Stimulated activated CD8-positive, alpha-beta memory T cell treated with anti-CD3 and anti-CD28 coated beads, Interleukin-15, amount 100 ng/mL, for 48 hours (primary cell): ENCODE measurements at places on chromosomes 13 and 19.
A peak's percentile ranks its signal among the peaks of the same experiment; 100 is the strongest.

GRCh38 chr13:74575729-74576125 is 441.5 kb upstream of the KLF12 start:
- peak; percentile 40 for DNase-seq

- no peak for DNase-seq
These were observed 2.4 kb upstream of the SBK2 start for GRCh38 chr19:55539090-55539984.

GRCh38 chr13:21016487-21016886 is 44.9 kb downstream of the LATS2 start:
- no peak for DNase-seq

DNA sequence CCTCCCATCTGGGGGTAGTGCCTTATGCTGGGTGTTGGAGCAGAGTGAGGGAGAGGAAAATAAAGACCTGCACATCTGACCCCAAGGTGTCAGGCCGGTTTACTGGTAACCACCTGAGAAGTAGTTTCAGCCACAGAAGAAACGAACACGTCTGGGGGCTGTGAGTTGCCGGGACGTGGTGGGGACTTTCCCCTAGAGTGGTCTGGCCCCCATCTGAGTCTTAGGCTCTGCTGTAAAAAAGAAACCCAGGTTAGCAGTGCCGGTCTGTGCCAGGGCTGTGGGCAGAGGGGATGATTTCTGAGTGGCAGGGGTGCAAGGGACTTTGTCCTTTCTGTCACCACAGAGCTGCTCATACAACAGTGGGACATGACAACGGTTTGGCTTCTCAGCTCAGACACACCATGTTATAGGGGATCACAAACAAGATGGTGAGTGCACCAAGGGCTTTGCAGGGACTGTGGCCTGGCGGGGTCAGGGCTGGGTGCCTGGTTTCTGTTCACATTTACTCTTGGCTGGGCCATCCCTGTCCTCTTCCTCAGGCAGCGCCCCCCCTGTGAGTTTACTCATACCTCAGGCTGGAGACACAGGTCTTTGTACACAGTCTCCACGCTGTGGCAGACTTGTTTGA is 9.0 kb downstream of the GCDH start:
- DNase-seq = peak; percentile 45

- DNase-seq = no peak
These were observed 107.8 kb downstream of the SGCG start for GRCh38 chr13:23288564-23288963.

- DNase-seq = no peak
These were observed 5.3 kb downstream of the SPPL2B start for GRCh38 chr19:2333807-2334211.

DNA sequence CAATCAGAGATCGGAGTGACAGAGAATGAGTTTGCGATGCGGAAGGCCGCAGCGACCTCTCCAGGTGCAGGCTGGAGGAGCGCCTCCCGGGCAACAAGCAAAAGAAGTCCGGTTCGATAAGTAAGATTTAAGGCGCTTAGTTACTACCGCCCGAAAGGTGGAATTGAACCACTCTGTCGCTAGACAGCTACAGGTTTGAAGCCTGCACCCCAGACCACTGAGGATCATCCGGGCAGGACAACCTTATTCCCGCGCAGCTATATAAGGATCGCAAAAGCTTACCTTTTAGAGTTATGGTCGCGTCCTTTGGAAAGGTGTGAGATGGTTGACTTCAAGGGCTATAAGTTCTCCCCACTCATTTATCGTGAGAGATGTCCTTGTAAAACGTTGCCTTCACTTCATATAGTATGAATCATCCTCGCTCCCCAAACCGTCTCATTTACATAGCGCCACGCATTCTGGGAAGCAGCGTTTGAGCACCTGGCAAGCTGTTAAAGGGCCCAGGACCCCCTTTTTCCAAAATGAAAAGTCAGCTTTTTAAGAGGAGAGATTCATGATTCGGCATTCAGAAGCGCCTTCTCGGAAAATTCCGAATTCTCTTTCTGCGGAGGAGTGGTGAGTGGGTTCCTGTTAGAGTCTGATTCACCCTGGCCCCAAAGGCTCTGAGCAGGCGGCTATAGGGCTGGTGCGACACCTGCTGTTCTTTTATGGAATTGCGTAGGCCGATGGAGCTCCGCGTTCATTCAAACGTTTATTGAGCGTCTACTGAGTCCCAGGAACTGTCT is 10.8 kb downstream of the FOSB start:
- peak; percentile 82 for DNase-seq

DNA sequence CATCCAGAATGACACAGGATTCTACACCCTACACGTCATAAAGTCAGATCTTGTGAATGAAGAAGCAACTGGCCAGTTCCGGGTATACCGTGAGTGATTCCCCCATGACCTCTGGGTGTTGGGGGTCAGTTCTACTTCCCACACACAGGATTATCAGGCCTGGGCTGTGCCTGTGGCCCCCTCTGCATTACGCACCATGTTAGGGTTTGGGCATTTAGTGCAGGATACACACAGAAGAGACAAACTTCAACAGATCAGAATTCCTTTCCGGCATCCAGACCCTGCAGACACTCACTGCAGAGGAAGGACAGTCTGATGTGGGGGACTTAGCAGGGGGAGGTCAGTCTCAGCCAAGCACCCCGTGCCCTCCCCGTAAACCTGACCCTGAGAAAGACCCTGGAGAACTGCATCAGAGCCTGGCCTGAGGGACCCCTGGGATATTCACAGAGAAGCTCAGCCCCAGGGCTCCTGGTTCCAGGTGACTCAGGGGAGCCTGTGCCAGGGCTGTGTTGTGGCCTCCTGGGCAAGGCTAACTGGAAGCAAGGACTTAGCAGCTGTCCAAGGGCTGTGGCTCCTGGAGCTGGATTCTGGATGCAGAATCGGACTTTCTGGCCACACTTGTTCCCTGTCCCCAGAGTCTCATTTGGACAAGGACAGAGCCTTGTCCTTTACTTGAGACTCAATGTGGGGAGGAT is 1.7 kb downstream of the CEACAM5 start:
- DNase-seq = no peak

GRCh38 chr19:791567-792305 is 5.5 kb upstream of the PTBP1 start:
- DNase-seq = no peak

- peak; percentile 56 for DNase-seq
These were observed at the start of gene MAP4K1 for GRCh38 chr19:38617764-38618589. Gene MAP4K1 (minus strand): TSS chr19:38617953. CDS start chr19:38617895, 58 bp downstream.

DNA sequence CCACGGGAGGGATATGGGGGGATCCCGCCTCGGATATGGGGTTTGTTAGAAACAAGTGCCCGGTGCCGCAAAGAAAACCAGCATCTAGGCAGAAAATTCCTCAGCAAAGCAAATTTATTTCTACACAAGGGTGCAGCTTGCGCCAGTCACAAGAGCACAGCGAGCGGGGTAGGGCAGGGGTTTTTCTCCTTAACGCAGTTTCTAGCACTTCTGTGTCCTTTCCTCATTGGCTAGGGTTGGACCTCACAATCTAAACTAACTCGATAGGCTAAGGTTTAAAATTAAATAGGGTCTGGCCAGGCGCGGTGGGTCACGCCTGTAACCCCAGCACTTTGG is 595 bp downstream of the ZNF440 start:
- no peak for DNase-seq

GRCh38 chr19:56538254-56538760 is 441 bp upstream of the ZFP28 start:
- DNase-seq = peak; percentile 76

GRCh38 chr19:39328046-39328705 is 7.5 kb upstream of the LRFN1 start:
- DNase-seq = peak; percentile 55

DNA sequence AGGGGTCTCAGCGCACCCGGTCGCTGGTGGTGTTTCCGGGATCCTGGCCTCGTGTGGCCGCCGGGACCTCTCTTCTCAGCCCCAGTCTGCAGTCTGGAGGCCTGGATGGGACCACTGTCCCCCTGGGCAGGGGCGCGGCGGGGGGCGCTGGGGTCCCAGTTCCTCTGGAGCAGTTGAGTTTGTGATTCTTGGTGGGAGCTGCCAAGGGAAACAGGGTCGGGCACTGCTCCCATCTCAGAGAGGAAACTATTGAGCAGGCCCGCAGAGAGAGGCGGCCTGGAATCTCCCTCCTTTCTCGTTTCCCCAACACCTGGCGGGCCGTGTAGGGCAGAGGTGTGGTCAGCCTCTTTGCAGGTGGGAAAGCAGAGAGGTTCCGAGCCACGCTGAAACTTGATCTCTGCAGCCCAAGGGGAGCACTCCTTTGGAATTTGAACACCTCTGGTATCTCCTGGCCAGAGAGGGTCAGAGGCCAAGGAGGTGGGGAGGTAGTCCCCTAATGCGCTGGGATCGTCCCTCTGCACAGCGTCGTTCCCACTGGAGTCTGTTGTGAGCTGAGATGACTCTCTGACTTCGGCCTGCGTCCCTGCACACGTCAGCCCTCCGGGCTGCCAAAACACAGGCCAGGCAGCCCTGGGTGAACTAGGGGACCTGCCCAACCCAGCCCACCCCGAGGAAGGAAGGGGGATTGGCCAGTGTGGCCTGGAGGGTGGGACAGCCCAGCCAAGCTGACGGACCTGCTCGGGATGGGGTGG is 741 bp downstream of the PLEKHF1 start:
- DNase-seq = no peak

DNA sequence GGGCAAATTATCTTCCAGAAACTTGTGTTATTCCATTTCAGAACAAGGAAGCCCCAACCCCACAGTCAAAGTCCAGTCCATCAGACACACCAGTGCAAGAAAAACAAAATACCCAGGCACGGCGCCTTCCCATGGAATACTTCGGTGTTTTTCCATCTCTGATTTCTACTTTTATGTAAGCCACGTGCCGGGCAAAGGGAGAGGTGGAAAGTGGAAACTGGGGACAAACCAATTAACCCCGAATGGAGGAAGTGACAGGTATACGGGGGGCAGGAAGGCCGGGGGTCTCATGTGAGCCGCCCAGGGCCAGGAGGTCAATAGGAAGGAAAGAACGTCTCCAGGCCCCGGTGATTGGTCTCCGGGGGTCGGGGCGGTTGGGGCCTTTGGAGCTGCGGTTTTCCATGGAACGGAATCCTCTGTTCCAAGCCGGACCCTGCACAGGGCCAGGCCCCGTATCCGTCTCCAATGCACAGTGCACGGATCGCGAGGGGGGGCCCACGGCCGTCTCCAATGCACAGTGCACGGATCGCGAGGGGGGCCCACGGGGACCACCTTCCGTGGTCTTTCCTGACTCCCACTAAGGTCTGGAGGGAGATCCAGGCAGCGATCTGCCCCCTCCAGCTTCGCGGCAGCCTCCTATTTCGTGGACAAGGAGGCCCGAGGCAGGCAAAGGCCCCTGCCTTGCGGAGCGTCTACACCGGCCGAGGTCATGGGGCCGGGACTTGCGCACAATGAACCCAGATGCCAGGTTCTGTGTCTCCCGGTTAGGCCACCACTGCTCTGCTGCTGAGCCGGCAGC is 79.7 kb downstream of the GADD45B start:
- DNase-seq = no peak

- no peak for DNase-seq
These were observed 366.8 kb downstream of the SLITRK1 start for GRCh38 chr13:83515268-83516015.

GRCh38 chr13:46551410-46552302 is 1.3 kb upstream of the LRCH1 start:
- peak; percentile 32 for DNase-seq

GRCh38 chr13:24288870-24289269 is 20.5 kb upstream of the C1QTNF9 start:
- DNase-seq = no peak

DNA sequence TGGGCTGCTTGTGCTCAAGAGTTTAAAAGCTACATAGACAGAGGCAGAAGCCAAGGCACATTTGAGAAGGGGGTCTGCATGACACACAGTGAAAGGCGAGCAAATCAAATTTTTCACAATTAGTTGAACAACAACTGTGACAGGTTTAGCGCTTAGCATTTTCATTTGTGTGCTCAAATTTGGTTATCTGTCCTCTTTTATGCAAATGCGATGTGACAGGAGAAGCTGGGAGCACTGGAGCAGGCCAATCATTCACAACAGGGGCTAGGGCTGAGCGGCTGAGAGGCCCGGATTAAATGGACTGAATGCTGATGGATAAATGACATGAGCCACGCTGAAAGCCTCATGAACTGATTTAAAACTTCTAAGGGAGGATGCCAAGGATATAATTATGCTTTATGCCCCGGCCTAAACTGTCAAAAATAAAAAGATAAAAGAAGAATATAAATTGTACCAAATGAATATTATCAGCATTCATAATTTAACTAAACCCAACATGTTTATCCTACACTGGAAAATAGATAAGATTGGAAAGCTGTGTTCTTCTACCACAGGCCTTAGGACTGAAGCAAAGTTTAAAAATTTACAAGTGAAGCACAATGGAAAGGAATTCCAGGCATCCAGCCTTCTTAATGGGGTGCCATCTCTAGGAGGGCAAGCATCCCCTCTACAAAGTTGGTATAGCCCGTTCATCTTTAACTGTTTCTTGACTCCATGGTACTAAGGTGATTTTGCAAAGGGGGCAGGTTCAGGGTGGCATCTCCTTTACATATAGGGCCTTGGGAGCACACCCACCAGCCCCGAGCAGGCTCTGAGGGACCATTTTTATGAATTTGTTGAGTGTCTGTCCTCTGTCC is 117.9 kb downstream of the RBM26 start:
- no peak for DNase-seq

DNA sequence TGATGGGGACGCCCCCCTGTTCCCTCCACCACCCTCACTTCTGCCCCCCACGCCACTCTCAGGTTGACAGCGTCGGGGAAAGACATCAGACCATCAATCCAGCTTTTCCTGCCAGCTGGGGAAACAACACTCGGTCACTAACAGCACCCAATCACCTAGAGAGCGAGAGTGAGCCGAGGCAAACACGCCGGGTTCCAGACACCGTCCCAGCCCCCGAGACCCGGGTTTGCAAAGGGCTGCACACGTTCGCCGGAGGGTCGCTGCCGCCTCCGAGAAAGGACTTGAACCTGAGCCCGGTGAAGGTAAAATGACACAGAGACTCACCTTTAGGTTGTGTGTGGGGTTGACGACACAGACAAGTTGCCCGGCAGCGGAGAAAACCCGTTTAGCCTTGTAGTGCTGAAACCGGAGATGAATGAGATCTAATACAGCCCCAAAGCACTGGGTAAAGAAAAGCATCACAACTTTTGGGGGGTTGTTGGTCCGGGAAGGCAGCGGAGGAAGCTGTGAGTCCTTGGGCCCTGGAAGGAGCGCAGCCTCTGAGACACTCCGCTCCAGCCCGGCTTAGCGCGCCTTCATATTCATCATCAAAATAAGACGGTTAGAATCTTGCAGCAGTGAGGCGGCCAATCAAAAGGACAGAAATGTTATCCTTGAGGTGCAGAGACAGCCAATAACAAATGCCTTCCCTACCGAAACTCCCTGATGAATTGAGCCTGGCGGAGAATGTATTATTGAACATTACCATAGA is at the start of gene SIAH3:
Gene SIAH3 (minus strand): TSS at position 583 of the 751 bp plus-strand sequence. CDS start 124 bp downstream, at position 459.
- no peak for DNase-seq

- no peak for DNase-seq
These were observed 106.2 kb downstream of the DNAJC15 start for GRCh38 chr13:43129511-43130110.

- DNase-seq = peak; percentile 6
These were observed 572 bp downstream of the UCHL3 start for GRCh38 chr13:75550159-75550567.

GRCh38 chr19:17605761-17606589 is 50.5 kb downstream of the COLGALT1 start:
- peak; percentile 66 for DNase-seq

- DNase-seq = no peak
These were observed 1526.9 kb downstream of the EFNB2 start for GRCh38 chr13:105008604-105009003.

GRCh38 chr13:89393758-89394304 is 1722.7 kb downstream of the SLITRK5 start:
- DNase-seq = no peak
